Activated naive CD4-positive, alpha-beta T cell (primary cell): ENCODE measurements at places on chromosomes 1 and 21.
A peak's percentile ranks its signal among the peaks of the same experiment; 100 is the strongest.

DNA sequence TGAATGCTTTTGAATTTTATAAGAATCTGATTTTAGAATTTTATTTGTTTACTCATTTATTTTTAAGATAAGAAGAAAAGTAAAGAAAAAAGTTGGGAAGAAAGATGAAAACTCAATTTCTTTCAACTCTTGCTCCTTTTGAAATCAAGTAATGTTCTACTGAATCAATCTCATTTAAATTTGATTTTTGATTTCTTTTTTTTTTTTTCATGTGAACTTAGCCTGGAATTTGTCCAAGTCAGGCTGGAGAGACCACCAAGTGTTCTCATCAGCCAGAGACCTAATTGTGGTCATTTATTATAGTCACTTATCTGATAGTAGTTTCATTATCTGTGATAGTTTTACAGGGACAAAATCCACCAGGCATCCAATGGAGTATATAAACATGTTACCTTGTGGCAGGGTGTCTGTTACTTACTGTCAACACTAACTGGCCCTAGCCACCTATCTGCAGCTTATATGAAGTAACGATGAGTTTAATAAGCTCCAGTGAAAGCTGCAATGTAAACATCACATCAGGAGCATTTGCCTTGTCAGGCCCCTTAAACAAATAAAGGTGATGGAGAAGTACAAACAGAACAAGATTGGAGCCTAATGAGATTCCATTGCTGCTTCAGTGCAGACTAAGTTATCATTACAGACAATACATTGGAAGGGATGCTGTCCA is 39.2 kb downstream of the HLX start:
- DNase-seq, result no peak

DNA sequence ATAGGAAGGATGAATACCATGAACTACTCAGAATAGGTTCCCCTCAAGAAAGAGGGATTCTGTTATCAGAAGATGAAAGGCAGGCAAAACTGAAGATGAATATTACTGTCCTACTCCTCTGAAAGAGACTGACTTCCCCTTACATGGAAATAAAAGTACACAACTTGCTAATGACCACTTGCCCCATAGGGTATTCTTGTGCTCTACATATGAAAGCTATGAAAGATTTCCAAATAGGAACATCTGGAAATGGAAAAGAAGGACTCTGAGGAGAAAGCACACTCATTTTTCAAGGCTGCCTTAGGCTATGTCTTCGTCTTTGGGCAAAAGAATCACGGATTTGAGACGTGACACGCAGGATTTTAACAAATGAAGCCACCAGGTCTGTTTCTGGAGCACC is 170.1 kb upstream of the DAB1 start:
- DNase-seq, result no peak

GRCh38 chr21:41783476-41784180 is 16.8 kb upstream of the RIPK4 start:
- DNase-seq, result no peak

DNA sequence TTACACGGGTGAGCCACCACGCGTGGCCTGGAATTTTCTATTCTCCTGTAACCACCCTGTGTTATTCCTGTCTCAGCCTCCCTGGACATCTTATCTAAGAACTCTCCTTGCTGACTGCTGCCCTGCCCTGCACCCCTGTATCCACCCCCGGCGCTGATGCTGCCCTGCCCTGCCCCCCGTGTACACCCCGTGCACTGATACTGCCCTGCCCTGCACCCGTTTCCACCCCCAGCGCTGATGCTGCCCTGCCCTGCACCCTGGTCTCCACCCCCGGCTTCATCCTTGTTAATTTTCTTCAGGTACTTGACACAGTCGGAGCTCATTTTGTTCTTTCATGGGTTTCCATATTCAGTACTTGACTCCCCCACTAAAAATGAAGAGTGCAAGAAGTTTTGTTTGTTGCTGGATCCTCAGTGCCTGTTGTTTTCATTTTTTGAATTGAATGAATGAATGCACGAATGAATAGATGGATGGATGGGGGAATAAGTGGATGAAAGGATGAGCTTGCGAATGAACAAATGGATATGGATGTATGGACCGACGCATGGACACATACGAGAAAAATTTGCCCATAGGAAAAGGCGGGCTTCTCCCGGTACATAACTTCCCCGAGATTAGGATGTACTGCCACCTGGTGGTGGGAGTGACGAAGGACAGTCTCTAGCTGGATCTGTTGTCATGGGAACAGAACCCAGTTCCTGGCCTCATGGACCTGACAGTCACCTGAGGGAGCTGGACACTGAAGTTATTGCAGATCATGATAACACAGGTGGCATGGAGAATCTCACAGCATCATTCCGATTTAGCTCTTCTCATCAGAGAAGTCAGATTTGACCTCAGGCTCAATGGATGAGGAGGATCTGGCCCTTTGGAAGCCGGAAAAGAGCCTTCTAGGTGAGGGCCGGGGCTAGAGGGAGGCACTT is 14.9 kb downstream of the AADACL4 start:
- peak; percentile 35 for DNase-seq

DNA sequence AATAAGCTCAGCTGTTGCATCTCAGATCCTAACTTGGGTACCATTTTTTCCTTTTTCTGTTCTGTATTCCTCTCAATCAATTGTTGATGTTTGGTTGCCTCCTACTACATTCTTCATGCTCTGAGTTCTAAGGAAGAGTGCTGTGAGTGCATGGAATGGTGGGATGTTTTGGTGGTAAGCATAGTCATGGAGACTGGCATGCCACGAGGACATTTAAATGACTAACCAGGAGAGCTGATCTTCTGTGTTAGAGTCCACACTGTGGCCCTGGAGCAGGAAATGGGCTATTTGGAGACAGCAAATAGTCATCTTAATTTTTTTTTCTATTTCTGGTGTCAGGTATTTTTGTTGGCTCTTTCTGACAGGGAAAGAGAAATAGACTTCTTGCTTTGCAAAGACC is 69.5 kb upstream of the HSD17B7 start:
- no peak for DNase-seq

GRCh38 chr1:15540186-15540585 is 13.5 kb downstream of the DNAJC16 start:
- DNase-seq, result no peak
